ENCODE measurements at places on chromosomes 2 and 18.

GRCh38 chr18:12283256-12283655 lies 24.8 kb upstream of the TUBB6 start:
- DNase-seq, result no peak

DNA sequence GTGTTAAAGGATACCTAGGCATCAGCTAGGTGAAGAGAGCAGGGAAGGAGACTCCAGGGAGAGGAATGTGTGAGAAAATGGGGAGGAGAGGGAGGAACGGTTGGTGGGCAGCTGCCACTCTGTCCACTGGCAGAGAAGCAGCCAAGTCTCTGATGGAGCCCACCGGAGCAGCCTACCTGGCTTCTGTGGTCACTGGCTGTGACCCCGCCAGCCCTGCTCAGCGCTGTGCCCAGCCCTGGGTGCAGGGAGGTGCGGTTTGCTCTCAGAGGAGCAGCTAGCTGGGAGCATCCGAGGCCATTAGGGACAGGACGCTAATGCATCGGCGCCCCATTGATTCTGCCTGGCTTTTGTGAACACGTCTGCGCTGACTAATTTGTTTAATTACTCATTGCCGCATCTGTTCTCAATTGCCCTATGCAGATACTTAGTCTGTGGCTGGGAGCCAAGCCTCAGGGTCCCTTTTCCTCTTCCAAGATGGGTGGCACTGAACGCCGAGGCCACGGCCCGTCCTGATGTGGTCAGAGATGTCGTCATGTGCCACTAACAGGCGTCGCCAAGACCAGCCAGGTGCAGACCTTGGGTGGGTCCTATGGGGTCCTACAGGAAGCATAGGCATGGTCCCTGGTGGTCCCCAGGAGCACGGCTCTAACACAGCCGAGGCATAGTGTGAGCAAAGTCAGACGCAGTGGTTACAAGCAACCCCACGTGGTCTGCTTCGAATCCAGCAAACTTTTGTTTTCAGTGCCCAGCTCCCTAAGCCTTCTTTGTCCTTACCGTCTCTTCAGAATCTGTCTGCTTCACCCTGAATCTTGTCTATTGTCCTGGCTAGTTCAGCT lies 82.0 kb downstream of the RRM2 start:
- DNase-seq, result no peak

DNA sequence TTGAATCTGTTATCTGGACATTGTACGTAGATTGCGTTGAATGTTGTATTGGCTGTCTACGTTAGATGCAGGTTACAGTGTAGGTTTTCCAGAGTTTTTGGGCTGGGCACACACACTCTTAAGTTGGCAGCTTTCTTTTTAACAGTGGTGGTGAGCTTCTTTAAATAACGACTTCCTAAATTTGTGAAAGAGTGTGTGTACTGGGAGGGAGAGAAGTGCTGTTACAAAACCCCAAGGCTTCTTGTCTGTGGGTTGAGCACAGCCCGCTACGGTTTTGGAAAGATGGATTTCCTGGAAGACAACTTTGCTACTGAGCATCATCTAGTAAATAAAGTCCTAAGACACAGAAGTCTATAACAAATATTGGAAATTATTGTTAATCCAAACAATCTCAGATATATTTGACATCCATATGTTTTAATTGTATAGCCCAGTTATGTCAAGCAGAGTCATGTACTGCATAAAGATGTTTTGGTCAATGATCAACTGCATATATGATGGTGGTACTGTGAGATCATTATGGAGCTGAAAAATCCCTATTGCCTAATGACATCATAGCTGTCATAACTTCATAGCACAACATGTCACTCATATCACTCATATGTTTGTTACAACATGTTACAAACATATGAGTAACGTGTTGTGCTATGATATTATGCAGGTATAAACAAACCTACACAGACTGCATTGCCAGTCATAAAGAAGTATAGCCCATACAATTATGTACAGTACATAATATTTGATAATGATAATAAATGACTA lies 7.9 kb upstream of the THUMPD2 start:
- DNase-seq, result no peak

DNA sequence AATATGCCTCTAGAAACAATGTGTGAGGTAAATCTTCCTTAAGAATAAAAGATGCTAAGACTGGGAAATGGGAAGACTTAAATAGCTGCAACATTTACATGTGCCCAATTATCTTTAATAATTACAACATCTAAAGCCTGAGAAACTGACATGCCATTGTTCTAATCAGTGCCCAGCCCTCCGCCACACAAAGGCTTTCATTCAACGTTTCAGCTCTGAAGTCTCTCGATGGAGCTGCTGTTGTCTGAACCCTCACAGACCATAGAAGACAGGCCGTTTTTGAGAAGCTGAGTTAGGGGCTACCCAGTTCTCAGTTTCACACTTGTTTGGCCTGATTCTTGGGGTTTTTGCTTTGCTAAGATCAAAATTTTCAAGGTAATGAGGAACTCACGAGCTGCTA lies 315.4 kb upstream of the CHST9 start:
- peak; percentile 14 for DNase-seq

DNA sequence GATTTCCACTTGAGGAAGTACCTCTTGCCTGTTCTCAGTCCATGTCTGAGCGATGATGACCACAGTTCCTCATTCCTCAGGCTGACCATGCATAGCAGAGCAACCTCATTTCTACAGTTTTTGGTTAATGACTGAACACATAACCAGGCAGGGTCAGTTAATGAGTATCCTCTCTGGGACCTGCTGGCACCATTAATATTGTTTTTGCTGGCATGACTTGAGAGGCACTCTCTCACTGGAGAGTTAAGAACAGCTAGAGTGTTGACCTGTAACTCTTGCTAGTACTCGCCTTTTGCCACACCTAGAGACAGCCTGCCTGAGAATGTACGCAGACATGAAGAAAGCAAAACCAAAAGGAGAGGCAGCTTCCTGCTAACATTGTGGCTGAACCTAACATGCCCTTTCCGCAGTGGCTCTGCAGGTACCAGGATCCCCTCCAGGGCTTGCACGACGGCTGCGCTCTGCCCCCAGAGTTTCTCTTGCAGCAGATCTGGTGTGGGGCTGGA lies 23.9 kb downstream of the PECR start:
- DNase-seq, result no peak

GRCh38 chr2:242075168-242075567 lies 205.6 kb downstream of the RTP5 start:
- DNase-seq, result no peak

DNA sequence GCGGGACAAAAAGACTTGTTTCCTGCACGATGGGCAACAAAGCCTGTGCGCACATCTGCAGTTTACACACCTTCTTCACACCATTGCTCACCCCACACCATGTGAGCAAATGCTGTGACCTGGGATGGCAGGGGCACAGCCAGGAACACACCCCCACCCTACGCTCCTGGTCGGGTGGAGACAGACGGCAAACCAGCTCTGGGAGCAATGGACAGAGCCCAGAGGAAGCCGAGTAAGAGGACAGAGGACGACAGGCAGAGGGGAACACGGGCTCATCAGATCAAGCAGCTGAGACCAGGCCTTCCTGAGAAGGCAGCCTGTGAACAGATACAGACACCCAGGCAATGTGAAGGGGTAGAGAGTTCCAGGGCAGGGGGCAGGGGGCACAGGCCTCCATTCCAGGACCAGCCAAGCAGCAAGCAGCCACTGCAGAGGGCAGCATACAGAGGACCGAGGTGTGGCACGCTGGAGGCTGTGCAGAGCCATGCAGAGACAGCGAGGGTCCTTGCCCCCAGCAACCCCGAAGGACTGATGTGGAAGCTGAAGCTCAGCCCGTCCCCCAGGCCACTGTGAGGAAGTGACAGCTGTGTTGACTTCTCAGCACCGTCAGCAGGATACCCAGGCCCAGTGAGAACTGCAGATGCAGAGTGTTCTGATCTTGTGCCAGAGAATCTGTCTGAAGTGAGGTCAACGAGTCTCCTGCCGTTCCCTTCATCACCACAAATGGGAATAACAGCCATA lies 46.2 kb downstream of the PARD6G start:
- DNase-seq, result no peak

DNA sequence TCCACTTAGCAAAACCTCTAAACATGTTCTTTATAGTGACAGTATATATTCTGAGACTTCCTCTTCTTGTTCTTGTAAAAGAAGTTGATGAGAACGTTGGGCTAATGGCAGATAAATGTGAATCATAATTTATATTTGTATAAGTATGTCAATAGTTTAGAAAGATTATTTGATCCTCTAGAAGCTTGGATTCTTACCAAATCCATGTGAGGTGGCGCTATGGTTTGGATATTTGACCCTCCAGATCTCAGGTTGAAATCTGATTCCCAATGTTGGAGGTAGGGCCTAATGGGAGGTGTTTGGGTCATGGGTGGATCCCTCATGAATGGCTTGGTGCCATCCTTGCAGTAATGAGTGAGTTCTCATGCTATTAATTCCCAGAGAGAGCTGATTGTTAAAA lies 29.8 kb upstream of the SCN1A start:
- no peak for DNase-seq

GRCh38 chr2:210548878-210549384 lies 7.5 kb upstream of the CPS1 start:
- no peak for DNase-seq

DNA sequence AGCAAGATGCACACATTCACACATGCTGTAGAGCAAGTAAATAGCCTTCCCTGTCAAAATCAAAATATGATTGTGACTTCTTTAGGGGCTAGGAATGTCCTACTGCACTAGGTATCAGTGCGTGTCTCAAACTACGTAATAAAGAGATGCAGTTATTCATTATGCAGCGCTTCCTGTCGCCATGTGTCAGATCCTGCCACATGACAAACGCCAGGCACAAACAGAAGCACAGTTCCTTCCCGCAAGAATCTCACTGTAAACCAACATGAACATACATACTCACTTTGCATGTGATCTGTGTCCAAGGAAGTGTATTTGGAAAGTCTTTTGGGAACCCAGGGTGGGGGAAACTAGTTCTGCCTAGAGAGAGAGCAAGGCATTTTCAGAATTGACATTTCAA lies 599.9 kb downstream of the RNF144A start:
- peak; percentile 75 for DNase-seq

GRCh38 chr18:77178559-77178958 lies 46.0 kb upstream of the MBP start:
- no peak for DNase-seq

DNA sequence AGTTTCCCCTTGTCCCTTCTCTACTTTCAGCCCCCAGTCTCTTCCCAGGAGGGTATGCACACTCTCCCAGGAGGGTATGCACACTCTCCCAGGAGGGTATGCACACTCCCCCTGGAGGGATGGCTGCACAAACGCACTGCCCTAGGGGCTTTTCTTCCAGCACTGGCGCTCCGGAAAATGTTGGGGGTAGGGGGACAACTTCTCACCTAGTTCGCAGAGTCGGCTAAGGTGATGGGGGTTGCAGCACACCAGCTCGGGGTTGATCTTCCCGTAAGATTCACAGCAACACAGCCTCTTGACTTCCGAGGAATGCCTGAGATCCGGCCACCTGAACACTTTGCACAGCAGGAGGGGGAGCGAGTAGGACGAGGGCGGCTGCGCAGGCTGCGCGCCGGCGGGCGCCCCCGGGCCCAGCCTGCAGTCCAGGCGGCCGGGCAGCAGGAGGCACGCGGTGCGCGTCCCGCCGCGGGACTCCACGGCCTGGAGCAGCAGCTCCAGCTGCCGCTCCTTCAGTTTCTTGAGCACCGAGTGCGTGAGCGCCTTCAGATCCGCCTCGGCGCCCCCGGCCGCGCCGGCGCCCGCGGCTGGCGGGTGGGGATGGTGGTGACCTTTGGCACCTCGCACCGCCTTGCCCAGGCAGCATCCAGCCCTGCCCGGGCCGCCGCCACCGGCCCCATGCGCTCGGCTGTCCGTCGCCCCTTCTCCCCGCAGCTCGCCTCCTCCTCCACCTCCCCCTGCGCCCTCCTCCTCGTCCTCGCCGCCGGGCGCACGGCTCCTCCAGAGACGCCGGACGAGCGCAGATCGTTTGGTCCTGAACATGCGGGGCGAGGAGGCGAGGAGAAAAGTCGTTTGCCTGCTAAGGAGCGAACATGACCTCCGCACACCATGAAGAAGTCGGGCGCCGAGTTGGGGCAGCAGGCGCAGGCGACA lies 894 bp downstream of the SMAD7 start:
- no peak for DNase-seq

GRCh38 chr2:106140913-106141312 lies 53.2 kb downstream of the UXS1 start:
- DNase-seq, result no peak

GRCh38 chr2:166115589-166115988 lies 12.2 kb downstream of the SCN1A start:
- no peak for DNase-seq

GRCh38 chr18:10530852-10531251 lies 5.0 kb downstream of the NAPG start:
- no peak for DNase-seq

GRCh38 chr2:120262761-120263428 lies 10.2 kb downstream of the RALB start:
- DNase-seq, result no peak

- no peak for DNase-seq
Observed at GRCh38 chr18:61612517-61612916, 279.3 kb downstream of the CDH20 start.

- DNase-seq, result peak; percentile 79
Observed at GRCh38 chr2:112884869-112885505, 26.0 kb upstream of the IL37 start.

DNA sequence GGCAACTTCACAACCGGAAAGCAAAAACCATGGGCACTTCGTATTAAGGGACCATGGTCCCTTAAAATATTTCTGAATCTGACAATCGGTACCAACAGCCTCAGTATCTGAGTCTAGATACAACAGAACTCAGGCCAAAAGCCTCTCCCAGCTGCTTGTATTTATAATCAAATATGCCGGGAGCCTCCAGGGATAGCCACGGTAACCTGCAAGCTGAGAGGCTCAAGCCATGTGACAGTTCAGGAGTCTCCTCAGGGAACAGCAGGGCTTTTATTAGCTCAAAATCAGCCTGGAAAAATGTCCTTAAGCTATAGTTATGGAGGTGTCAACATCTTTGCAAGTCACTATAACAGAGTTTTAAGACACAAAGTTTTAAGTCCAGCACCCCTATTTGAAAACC lies 352.8 kb upstream of the GYPC start:
- DNase-seq, result no peak

GRCh38 chr2:30248791-30249190 lies 17.5 kb downstream of the LBH start:
- no peak for DNase-seq

DNA sequence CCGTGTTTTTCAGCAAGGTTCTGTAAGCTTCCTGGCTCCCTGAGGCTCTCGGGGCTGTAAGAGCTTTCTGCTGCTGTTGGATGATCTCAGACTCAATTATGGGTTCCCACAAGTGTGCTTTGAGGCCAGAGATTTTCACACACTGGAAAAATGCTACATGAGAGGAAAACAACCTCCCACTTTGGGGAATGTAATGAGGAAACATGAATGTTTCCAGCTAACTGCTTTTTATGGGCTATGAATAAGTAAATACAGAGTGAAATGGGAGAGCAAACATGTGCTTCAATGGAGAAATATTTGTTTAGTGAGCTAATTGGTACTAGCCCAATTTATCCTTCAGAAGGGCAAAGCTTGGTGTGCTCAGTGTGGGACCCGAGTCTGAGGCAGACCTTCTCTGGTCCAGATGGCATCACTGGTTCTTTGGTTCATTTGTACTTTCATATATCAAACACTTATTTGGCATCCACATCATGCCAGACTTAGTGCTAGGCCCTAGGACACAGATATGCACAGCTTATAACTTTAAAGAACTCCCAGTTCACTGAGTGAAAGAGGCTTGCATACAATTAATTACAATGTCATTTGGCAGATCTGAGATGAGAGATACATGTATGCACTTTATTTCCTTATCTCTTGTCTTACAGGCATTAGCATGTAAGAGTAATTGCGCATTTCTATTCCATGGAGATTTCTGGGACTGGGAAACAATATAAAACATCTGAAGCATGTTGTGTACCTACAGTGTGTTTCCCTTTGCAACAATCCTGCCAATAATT lies 248.8 kb downstream of the RDH14 start:
- DNase-seq, result no peak

- DNase-seq, result peak; percentile 80
Observed at GRCh38 chr2:196586511-196586991, 53.0 kb upstream of the CCDC150 start.
